Endothelial cell of umbilical vein (primary cell): ENCODE measurements at places on chromosomes 7 and 10. TPM values are rescaled to one million over a fixed set of nuclear protein-coding genes. Genes with fewer than 3 reads are reported as not detected.

The ACTA2 gene
- 9.7 and 13.0 TPM in 2 replicates for total RNA-seq

The NOS3 gene
- 51.4 and 82.8 TPM in 2 replicates for total RNA-seq

The EGFR gene
- total RNA-seq: 4.1 and 5.0 TPM in 2 replicates

The KLF14 gene
- total RNA-seq: not detected in 2 replicates

The NUTM2E gene
- total RNA-seq: 0.30 TPM in 1 of 2 replicates, not detected in the other

The FBXL15 gene
- total RNA-seq: 9.9 and 10.7 TPM in 2 replicates

The MRC1 gene
- total RNA-seq: 0.12 and 0.13 TPM in 2 replicates

The TAS2R5 gene
- total RNA-seq: 0.85 and 2.0 TPM in 2 replicates

The SPAG6 gene
- total RNA-seq: not detected in 2 replicates

The STEAP1 gene
- 39.1 and 42.7 TPM in 2 replicates for total RNA-seq

The TMEM270 gene
- not detected in 2 replicates for total RNA-seq

The HACD1 gene
- 25.2 and 26.6 TPM in 2 replicates for total RNA-seq

The INMT gene
- total RNA-seq: not detected in 2 replicates

The H2BK1 gene
- not detected in 2 replicates for total RNA-seq

DNA sequence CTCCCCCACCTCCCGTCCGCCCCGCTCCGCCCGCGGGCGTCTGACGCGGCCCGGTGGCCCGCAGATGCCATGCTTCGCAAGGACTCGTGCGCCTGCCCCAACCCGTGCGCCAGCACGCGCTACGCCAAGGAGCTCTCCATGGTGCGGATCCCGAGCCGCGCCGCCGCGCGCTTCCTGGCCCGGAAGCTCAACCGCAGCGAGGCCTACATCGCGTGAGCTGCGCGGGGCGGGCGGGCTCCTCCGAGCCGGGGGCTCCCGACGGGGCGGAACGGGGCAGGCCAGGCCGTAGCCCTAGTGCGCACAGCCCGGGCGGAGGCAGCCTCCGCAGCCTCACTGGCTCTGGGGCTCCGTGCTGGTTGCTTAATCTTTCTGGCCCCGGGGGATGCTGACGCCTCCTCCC lies 2.8 kb downstream of the ASIC3 start:
- DNase-seq: peak; percentile 79

- DNase-seq: no peak
These were observed 177.6 kb downstream of the GRID1 start for GRCh38 chr10:86188796-86189558.

DNA sequence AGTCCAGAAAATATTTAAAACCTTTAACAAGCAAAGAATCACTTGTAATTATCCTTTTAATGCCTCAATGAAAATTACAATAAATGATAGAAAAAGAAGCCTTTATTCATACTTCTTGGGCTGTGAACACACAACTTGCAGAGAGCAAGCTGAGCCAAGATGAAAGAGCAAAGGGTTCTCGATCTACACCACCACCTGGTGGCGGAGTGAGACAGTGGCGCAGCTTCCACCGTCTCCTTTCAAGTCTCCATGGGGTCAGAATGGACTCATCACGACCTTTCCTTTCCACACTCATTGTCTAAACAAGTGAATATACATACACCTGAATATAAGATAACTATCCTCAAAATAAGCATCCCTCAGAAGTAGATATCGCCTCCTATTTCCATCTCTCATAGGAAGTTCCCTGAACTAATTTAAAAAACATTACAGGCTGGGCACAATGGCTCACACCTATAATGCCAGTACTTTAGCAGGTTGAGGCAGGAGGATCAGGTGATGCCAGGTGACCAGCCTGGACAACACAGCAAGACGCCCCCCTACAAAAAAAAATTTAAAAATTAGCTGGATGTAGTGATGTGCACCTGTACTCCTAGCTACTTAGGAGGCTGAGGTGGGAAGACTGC lies 40.7 kb downstream of the ATE1 start:
- peak; percentile 76 for DNase-seq

GRCh38 chr7:75989500-75990388 lies 4.7 kb downstream of the TMEM120A start:
- DNase-seq: no peak

GRCh38 chr10:105468759-105469158 lies 827.7 kb downstream of the SORCS3 start:
- no peak for DNase-seq

- DNase-seq: no peak
These were observed 17.8 kb downstream of the CXCL12 start for GRCh38 chr10:44366941-44367630.

- DNase-seq: no peak
These were observed 20.1 kb upstream of the SMNDC1 start for GRCh38 chr10:110324805-110325280.

GRCh38 chr7:104130726-104131125 lies 77.1 kb downstream of the ORC5 start:
- no peak for DNase-seq

DNA sequence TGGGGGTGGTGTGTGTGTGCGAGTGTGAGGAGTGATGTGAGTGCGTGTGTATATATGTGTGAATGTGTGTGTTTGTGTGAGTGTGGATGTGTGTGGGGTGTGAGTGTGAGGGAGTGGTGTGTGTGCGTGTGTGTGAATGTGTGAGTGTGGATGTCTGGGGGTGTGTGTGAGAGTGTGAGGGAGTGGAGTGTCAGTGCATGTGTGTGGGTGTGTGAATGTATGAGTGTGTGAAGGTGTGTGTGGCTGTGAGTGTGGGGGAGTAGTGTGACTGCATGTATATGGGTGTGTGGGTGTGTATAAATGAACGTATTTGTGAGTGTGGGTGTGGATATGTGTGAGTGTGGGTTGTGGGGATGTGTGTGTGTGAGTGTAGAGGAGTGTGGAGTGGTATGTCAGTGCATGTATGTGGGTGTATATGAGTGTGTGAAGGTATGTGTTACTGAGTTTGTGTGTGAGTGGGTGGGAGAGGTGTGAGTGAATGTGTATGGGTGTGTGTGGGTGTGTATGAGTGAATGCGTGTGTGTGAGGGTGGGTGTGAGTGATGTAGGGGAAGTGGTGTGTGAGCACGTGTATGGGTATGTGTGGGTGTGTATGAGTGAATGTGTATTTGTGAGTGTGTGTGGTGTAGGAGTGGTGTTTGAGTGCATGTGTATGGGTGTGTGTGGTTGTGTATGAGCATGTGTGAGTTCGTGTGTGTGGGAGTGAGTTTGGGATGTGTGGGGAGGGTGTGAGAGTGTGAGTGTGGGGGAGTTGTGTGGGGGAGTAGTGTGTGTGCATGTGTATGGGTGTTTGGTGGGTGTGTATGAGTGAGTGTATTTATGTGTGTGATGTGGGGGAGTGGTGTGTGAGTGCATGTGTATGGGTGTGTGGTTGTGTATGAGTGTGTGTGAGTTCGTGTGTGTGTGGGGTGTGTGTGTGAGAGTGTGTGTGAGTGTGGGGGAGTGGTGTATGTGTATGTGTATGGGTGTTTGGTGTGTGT lies 28.5 kb upstream of the NUB1 start:
- DNase-seq: no peak

- DNase-seq: no peak
These were observed 137.0 kb downstream of the GLCCI1 start for GRCh38 chr7:8105449-8106095.

- DNase-seq: no peak
These were observed 15.9 kb upstream of the ACBD5 start for GRCh38 chr10:27256299-27257189.

DNA sequence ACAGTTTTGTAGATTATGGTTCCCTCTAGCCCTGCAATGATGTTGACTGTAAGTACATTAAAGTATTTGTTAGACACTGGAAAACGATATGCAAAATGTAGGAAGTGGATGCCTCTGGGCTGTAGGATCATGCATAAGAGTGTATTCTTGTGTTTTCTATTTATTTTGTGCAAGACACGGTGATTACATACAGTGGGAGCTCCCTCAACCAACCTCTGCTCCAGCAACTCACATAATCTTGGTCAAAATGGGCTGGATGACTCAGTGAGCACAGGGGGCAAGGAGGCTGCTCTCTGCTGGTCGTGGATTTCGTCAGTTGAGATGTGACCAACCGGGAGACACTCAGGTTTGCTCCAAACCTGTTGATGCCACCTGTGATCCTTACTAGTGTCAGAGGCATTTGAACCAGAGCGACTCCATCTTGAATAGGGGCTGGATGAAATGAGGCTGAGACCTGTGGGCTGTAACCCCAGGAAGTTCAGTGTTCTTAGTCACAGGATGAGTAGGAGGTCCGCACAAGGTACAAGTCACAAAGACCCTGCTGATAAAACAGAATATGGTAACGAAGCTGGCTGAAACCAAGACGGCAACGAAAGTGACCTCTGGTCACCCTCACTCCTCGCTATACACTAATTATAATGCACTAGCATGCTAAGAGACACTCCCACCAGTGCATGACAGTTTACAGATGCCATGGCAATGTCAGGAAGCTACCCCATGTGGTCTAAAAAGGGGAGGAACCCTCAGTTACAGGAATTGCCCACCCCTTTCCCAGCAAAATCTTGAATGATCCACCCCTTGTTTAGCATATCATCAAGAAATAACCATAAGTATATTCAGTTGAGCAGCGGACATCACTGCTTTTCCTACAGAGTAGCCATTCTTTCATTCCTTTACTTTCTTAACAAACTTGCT lies 56.4 kb upstream of the FAM20C start:
- no peak for DNase-seq

DNA sequence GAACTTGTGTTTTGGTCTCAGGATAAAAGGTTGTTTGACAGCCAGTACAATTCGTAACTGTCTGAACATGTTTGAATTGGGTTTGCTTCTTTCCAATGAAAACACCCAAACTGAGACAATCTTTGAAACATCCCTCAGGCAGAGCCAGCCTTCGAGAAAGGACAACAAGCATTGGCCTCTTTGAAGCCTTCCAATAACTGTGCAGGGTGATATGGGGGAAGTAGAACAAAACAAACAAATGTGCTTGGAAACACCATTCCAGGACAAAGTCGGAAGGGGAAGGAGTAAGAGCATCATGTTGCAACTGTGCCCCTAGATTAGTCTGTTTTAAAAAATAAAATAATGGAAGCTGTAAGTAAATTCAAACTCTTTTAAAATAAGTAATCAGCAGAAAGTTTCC lies 39.5 kb downstream of the IL2RA start:
- DNase-seq: no peak

GRCh38 chr7:107464666-107465226 lies 5.1 kb upstream of the GPR22 start:
- no peak for DNase-seq

DNA sequence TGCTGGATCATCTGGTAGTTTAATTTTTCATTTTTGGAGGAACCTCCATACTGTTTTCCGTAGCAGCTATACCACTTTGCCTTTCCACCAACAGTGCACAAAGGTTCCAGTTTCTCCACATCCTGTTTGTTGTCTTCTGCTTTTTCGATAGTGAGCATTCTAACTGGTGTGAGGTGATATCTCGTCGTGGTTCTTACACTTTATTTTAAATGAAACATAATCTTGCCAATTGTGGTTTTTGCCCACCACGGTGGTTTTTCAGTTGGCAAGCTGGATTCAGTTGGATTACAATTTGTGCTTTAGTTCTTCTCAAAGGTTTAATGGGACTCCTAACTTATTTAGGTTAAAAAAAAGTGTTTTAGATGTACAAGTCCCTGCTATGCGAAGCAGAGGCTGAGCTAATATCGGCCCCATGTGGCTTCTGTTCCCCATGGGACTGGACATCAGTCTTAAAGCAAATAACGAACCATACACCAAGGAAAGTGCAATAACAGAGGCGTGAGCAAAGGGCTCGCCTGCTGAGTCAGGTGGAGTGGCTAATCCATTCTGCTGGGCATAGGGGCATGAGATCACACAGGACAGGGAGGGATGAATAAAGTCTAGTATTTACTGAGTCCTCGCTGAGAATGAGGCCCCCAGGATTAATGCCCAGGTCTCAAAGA lies 153.6 kb downstream of the AOAH start:
- no peak for DNase-seq

GRCh38 chr10:527416-527815 lies 162.1 kb downstream of the DIP2C start:
- DNase-seq: no peak

GRCh38 chr7:99253369-99253768 lies 19.3 kb upstream of the MYH16 start:
- DNase-seq: no peak

GRCh38 chr10:114458955-114459354 lies 54.7 kb upstream of the AFAP1L2 start:
- DNase-seq: peak; percentile 39

- no peak for DNase-seq
These were observed 222.8 kb upstream of the IMMP2L start for GRCh38 chr7:111785076-111785475.

DNA sequence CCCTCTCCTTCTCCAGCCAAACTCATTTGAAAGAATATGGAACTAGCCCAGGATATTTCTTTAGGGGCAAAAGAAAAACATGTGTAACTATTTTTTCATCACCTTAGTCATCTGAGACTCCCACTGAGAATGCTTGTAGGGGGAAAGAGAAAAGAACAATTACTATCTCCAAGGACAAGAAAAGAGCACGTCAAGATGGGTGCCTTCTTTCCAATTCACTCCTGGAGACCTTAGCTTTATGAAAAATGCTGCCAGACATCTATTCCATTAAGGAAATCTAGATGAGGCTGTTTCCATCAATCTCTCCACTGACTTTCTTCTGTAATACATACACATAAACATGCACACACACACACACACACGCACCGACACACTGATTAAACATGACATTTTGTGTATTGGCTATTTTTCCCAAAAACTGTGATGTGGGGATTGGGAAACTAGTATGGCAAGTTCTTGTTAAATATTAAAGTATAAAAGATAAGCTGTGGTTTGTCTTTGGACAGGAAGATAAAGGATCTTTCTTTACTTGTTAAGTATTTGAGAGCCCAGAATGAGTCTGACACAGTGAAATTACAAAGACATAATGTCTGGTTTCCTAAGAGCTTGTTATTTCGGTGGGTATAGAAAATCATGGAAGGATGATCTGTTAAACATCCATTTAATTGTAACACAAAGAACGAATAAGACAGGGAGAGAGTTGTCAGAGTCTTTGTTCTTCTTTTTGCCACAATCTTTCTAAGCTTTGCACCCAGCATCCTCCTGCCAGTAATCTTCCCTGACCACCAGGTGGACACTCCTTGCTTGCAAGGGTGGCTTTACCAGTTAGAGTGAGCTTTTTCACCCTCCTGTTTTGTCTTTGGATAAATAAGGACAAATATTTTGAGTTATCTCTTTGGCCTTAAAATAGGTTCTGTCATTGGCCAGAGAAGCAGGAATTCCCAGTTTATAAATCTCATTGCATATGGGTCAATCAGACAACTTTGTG lies 177.3 kb upstream of the TMEM72 start:
- DNase-seq: no peak

DNA sequence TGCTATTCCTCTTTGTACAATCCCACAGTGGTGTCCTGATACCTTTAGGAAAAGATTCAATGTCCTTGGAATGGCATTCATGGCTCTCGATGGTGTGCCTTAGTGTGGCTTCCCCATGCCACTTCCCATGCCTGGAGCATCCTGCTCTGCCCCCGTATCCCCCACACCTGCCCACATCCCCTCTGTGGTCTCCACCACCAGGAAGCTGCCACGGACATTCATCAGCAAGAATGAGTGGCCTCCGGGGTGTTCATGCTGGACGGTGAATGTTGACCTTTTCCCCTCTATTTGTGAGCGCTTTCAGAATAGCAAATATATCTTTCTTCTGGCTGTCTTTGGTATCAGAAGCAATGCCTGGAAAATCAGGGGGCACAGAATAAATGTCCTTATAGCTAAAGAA lies 262.0 kb upstream of the NRP1 start:
- no peak for DNase-seq
